SK-N-DZ (cell line): ENCODE measurements at places on chromosomes 4 and X.

- DNase-seq: no peak
Measured at GRCh38 chr4:7066493-7066892, 1.4 kb downstream of the GRPEL1 start.

GRCh38 chr4:150336676-150337412, 245.1 kb upstream of the MAB21L2 start:
- DNase-seq: peak; percentile 75

DNA sequence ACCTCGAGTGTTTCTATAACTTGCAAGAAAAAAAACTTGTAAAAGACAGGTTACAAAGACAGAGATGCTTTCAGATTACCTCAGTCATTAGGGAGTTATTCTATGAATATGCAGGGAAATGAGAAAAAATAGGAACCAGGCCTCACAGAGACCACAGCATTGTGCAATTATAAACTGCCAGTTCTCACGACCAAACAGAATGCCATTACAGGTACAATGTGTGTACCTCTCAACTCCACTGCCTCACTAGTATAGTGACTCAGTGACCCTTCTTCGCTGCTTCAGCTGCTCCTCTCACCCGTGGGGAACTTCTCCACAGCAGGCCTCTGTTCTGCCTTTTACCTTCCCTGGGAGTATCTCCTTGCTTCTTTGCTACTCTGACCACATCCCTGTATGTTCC, 2.3 kb upstream of the HTATSF1 start:
- DNase-seq: no peak

GRCh38 chr4:77240469-77241066, 83.6 kb downstream of the CCNG2 start:
- peak; percentile 50 for DNase-seq

DNA sequence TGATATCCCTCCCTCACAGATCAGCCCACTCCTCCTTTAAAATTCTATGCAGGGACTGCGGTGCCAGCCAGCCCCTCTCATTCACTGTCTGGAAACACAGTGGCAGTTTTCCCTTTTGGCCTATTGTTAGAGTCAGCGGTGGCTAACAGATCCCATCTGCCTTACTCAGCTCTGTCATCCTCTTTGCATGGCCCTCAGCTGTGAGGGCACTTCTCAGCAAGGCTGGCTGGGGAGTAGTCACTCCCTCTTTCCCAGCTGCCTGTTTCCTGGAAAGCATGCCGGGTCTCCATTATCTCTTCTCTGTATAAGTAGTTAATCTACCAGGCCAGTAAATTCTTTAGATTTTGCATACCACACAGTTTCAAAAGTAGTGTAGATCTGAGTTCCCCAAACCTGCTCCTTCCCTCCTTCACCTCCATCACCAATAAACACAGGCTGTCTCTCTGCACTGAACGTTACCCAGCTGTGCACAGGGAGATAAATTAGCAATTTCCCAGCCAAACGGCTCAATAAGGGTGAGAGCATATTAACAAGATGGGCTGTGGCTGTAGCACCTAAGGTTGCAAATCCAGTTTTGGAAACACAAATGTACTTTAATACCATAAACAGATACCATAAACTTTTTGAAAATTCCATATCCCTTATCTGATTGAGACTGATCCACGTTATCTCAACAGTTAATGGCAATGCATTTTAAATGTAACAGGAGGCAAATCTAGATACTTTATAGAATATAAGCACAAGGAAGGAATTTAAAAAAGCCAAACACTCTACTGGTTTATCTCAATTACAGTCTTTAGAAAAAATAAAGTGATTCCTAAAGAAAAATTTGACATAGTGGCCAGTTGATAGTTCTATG, 229.3 kb downstream of the ANKRD50 start:
- DNase-seq: peak; percentile 42

GRCh38 chrX:1521459-1521956, 15.5 kb downstream of the P2RY8 start:
- DNase-seq: no peak

GRCh38 chr4:180947425-180947824, 1295.8 kb upstream of the TENM3 start:
- DNase-seq: peak; percentile 20

GRCh38 chrX:21974011-21974385, 33.5 kb downstream of the SMS start:
- no peak for DNase-seq

GRCh38 chr4:3826247-3827172, 60.3 kb downstream of the ADRA2C start:
- no peak for DNase-seq

DNA sequence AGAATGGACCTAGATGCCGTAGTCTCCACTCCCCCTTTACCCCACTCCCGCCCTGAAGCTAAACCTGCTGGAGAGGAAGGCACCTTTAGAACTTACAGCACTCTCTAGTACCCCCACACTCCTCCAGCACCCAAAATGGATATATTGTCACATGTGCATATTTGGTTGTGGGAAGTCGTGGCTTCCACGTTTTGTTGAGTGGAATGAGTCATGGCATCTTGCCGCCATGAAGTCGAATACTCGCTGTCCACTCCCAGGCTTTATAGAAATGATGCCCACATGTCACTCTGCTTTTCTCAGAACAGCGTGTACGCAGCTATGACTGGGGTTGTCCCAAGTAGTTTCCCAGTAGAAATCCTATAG, 545 bp downstream of the ABCE1 start:
- peak; percentile 29 for DNase-seq

GRCh38 chr4:123068081-123068480, 145.7 kb upstream of the NUDT6 start:
- DNase-seq: no peak

GRCh38 chrX:149570668-149571067, 16.6 kb downstream of the MAGEA9B start:
- DNase-seq: no peak

GRCh38 chrX:43969504-43970501, 3.4 kb downstream of the NDP start:
- no peak for DNase-seq

- DNase-seq: no peak
Measured at GRCh38 chrX:23628131-23628530, 39.2 kb upstream of the PRDX4 start.

GRCh38 chr4:151745481-151746231, 15.2 kb downstream of the GATB start:
- no peak for DNase-seq

GRCh38 chr4:126610933-126611332, 1021.8 kb upstream of the INTU start:
- DNase-seq: no peak

DNA sequence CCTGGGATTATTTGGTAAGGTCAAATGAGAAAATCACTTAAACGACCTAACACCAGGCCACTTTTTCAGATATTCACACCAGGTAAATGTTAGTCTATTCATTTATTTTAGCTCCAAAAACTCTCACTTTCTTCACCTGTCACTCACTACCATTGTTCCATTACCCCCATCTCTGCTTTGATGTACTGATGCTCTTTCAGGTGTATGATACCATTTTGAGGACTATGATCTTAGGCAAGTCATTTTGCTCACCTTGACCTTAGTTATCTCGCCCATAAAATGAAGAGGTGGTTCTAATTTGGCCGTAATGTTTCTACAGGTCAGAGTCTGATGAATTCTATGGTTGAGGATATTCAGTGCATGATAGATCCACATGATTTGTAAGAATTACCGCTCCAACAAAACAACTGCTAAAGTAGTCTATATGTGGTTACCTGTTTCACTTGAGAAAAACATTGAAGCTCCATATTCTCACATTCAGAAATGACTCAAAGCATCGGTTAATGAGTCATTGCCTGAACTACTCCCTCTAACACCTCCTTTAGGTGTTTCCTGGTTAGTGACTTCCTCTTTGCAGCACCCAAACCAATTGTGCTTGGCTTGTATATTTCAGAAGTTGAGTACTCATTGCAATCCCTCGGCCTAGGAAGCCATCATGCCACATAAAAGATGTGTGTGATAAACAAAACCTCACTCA, 4.5 kb downstream of the DTHD1 start:
- DNase-seq: no peak

DNA sequence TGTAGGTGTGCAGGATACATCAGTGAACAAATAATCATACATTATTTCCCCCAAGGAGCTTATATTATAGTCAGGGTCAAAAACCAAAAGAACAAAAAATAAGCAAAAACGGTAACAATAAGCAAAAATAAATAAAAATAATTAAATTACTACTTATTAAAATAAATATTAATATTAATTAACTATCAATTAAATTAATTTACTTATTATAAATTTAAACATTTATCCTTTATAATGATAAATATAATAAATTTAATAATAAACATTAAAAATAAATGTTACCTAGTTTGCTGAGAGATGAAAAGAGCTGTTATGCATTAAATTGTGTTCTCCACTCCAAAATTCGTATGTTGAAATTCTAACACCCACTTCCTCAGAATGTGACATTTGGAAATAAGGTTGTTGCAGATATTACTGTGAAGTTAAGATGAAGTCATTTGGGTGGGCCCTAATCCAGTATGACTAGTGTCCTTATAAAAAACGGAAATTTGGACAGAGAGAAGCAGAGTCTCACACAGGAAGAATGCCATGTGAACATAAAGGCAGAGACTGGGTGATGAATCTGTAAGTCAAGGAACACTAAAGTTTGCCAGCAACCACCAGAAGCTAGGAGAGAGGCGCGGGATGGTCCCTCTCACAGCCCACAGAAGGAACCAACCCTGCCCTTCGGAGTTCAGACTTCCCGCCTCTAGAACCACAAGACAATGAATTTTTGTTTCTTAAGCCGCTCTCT, 67.2 kb upstream of the IBSP start:
- no peak for DNase-seq

GRCh38 chrX:22097012-22097694, 65.0 kb downstream of the PHEX start:
- DNase-seq: no peak

GRCh38 chrX:153863251-153863991, 22.6 kb downstream of the L1CAM start:
- DNase-seq: no peak

DNA sequence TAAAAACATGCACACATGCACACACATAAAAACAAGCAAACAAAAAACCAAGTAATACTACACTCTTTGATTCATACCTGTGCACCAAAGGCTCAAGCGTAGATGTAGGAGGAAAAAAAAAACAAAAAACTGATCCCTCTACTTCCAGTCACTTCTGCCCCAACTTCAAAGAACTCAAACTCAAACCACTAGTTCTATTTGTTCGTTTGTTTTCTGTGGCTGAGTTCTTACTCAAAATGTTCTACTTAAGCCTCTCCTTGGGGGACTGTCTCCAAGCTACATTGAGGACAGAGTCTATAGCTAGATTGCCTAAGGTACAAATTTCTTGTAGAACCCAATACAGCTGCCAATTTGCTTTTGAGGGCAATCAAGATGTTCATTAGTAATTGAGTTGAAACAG, 171.0 kb upstream of the ATOH1 start:
- DNase-seq: no peak

DNA sequence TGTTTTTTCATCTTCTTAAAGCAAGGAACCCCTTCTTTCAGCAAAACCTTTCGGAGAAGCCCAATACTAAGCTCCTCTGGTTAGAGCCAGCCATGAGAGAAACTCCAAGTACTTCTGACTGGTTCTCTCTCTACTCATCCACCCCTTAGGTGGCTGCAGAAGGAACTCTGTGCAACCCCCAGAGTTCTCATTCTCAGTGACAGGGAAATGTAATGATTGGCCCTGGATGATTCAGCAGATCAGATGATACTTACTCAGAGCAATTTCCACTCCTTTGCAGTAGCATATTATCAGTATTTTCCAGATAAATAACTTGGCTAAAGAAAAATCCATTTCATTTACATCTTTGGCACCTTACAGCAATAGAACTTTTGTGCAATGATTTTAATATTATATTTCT, 3.2 kb downstream of the SPP1 start:
- DNase-seq: no peak

GRCh38 chr4:10808591-10808990, 124.0 kb upstream of the CLNK start:
- no peak for DNase-seq

GRCh38 chr4:134961963-134962362, 760.4 kb upstream of the PABPC4L start:
- no peak for DNase-seq

DNA sequence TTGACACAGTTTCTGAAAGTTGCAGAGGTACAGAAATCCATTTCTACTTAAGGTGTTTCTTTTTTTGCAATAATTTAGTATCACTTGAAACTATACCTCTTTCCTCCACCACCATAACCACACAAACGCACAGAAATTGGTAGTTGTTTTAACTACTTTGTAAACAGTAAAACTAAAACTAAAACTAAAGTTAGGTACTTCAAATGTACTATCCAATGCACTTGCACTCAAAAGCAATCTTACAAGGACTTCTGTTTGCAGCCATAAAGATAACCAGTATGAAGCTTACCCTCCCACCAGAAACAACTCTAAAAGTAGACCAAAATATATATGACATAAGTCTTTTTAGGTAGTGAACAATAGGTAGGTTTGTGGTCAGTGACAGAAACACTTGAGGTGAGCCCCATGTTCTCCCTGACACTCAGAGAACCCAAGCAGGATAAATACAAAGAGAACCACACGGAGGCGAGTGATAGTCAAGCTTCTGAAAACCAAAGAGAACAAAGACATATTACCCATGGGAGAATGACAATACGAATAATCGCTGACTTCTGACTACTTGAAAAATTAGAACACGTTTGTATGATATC, 72.2 kb upstream of the VBP1 start:
- no peak for DNase-seq

DNA sequence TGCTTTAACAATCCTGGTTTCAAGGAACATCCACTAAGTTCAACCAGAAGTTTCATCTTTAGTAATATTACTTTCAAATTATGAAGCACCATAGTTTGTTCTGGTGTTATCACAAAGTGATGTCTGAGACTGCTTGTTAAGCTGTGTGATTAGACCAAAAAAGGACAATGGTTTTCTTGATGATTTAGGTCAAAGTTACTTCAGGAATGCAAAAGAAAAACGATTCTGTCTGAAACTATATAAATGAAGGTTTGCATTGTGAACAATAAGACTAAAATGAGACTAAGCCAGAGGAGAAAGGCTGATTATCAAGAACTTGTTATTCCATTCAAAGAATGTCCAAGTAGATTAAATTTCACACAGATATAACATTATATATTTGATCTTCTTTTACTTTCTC, 122.4 kb upstream of the ETNPPL start:
- no peak for DNase-seq

DNA sequence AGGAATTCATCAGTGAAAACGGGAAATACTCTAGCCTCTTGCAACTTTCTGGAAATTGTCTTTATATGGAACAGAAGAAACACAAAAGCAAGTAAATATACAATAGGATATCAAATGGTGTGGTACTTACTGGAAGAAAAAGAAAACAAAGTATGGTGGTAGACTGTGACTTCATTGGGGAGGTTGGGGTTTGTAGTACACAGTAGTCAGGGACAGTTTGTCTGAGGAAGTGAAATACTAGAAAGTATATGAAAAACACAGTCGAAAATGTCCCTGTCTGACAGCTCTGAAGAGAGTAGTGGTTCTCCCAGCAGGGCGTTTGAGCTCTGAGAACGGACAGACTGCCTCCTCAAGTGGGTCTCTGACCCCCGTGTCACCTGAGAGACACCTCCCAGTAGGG, 390.0 kb upstream of the NWD2 start:
- DNase-seq: no peak

- no peak for DNase-seq
Measured at GRCh38 chr4:177057186-177057585, 252.5 kb upstream of the NEIL3 start.

GRCh38 chr4:71827826-71828225, 43.9 kb upstream of the GC start:
- DNase-seq: no peak

- no peak for DNase-seq
Measured at GRCh38 chr4:27233531-27233930, 372.9 kb downstream of the STIM2 start.

- no peak for DNase-seq
Measured at GRCh38 chr4:170004651-170005295, 21.4 kb downstream of the MFAP3L start.

GRCh38 chr4:5999356-5999755, 18.9 kb downstream of the C4orf50 start:
- DNase-seq: no peak
